ENCODE measurements at places on chromosomes 1 and 21. TPM values are rescaled to one million over a fixed set of nuclear protein-coding genes. Genes with fewer than 3 reads are reported as not detected.

The INSRR gene
- total RNA-seq: 0.14 TPM

The DENND2C gene
- 0.81 TPM for total RNA-seq

The CADM3 gene
- not detected for total RNA-seq

The A3GALT2 gene
- not detected for total RNA-seq

The NDC1 gene
- 44.9 TPM for total RNA-seq

The ITLN2 gene
- not detected for total RNA-seq

DNA sequence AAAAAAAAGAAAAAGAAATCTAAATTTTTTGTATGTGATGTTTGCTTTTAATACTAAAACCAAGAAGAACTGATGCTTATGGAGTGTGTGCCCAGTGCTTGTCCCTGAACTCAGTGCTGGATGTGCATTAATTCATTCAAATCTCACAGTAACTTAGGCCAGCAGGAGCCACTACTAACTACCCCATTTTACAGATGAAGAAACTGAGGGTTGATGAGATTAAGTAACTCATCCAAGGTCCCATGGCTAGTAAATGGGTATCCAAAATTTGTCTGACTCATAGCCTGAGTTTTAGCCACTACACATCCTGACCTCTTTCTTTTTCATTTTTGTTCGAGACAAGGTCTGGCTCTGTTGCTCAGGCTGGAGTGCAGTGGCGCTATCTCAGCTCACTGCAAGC lies 127.9 kb downstream of the CCDC185 start:
- H3K27me3 ChIP-seq: peaks cover 10% of the 10 kb centered on the region
- H3K27ac ChIP-seq: no peak overlapping the region
- DNase-seq: no peak
- no peaks in the 10 kb centered on the region for H3K4me1 ChIP-seq
- no peaks in the 10 kb centered on the region for H3K36me3 ChIP-seq

DNA sequence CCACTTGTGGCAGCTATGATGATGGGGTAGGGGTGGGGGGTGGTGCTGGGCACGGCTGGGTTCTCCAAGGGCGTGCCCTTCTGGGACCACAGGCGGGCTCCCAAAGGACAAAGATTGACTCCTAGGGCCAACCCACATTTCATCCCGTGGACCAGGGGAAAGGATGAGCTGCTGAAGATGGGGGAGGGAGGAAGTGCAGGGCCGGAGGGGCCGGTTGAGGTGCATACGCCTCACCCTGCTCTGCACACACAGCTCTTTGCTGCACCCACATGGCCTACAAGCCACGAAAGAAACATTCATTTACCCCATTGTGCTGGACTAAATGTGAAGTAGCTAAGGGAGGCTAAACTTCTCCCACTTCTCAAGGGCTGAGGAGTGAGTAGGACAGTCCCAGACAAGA lies 34.2 kb upstream of the GNPAT start:
- no peak for DNase-seq
- H3K4me1 ChIP-seq: peaks cover 4% of the 10 kb centered on the region
- no peak overlapping the region for H3K4me3 ChIP-seq

DNA sequence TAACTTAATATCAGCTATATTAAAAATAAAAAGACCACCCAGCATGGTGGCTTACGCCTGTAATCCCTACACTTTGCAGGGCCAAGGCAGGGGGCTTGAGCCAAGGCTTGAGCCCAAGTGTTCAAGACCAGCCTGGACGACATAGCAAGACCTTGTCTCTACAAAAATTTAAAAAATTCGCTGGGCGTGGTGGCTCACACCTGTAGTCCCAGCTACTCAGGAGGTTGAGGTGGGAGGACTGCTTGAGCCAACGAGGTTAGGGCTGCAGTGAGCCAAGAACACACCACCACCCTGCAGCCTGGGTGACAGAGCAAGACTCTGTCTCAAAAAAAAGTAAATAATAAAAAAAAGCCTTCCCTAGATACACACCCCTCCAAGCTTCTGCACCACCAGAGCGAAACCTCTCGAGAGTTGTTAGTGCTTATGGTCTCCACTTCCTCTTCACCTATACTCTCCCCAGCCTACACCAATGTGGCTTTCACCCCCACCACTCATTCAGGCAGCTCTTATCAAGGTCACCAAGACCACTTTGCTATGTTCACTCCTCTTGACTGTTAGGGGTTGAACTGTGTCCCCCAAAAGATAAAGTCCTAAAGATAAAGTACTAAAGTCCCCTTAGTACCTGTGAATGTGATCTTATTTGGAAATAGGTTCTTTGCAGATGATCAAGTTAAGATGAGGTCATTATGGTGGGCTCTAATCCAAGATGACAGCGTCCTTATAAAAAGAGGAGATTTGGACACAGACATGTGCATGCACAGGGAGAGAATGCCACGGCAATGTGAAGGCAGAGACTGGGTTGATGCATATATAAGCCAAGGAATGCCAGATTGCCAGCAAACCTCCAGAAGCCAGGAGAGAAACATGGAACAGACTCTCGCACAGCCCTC lies 6.8 kb upstream of the PPP1R15B start:
- no peaks in the 10 kb centered on the region for H3K27me3 ChIP-seq
- peaks cover 41% of the 10 kb centered on the region for H3K4me1 ChIP-seq
- DNase-seq: no peak
- H3K36me3 ChIP-seq: peaks cover 5% of the 10 kb centered on the region

DNA sequence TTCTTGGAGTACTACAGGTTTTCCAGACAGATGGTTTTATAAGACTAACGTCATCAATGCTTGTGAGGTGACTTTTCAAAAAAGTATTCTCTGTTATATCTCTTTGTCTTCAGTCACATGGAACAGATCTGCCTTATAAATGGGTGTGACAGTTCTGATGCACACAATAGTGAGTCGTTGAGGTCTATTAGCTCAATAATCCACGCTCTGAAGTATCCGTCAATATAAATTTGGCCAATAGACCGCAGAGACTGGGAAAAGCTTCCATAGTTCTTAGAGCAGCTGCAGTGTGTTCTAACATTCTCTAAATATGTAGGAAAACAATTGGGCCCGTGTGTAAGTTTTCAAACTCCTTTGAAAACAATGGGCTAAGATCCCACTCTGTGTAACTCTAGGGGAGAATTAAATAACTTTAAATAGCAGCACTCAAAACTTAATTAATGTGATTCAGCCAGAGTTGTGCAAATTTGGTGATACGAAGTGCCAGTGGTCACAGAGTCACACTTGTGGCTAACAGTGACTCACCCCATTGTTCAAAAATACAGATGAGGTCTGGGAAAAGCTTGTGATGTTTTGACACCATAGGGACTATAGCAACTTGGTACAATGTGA lies 316.0 kb downstream of the LMO4 start:
- no peaks in the 10 kb centered on the region for H3K36me3 ChIP-seq
- DNase-seq: peak; percentile 61
- H3K4me3 ChIP-seq: no peak overlapping the region
- peak overlapping the region; percentile 67 for H3K27ac ChIP-seq

- no peak for DNase-seq
- no peak overlapping the region for H3K4me3 ChIP-seq
- H3K27ac ChIP-seq: no peak overlapping the region
- no peaks in the 10 kb centered on the region for H3K36me3 ChIP-seq
- no peaks in the 10 kb centered on the region for H3K4me1 ChIP-seq
Measured at GRCh38 chr1:36880155-36881067, 153.9 kb downstream of the GRIK3 start.

DNA sequence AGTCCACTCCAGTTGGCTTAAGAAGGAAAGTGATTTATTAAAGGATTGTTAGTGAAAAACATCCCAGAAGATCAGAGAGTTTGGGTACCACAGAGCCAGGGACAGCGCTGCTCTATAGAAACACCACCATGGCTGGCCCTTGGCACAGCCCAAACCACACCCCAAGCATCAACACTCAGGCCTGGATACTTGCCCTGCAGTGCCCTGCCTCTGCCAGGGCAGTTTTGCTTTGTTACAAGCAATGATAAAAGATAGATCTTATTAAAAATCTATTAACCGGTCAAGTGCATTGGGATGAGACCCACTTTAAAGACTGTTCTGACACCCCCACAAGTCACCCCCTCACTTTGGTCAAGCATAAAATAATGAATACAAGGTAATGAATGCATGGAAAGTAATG lies 56.6 kb downstream of the KIF21B start:
- H3K27ac ChIP-seq: no peak overlapping the region
- H3K4me1 ChIP-seq: peaks cover 30% of the 10 kb centered on the region
- no peaks in the 10 kb centered on the region for H3K27me3 ChIP-seq
- H3K4me3 ChIP-seq: no peak overlapping the region
- no peak for DNase-seq
- no peaks in the 10 kb centered on the region for H3K36me3 ChIP-seq

- peaks cover 6% of the 10 kb centered on the region for H3K4me1 ChIP-seq
- H3K27ac ChIP-seq: no peak overlapping the region
- H3K4me3 ChIP-seq: no peak overlapping the region
- peaks cover 9% of the 10 kb centered on the region for H3K27me3 ChIP-seq
Measured at GRCh38 chr1:223153177-223154119, 10.4 kb upstream of the TLR5 start.

GRCh38 chr1:207750631-207751305 lies 1.1 kb upstream of the CD46 start:
- H3K27ac ChIP-seq: peak overlapping the region; percentile 95
- H3K36me3 ChIP-seq: no peaks in the 10 kb centered on the region
- peak overlapping the region; percentile 100 for H3K4me3 ChIP-seq

GRCh38 chr1:50181027-50181663 lies 72.4 kb downstream of the ELAVL4 start:
- peaks cover 25% of the 10 kb centered on the region for H3K27me3 ChIP-seq
- no peaks in the 10 kb centered on the region for H3K4me1 ChIP-seq
- H3K4me3 ChIP-seq: no peak overlapping the region
- H3K36me3 ChIP-seq: no peaks in the 10 kb centered on the region
- no peak overlapping the region for H3K27ac ChIP-seq

- H3K4me3 ChIP-seq: no peak overlapping the region
- H3K27me3 ChIP-seq: no peaks in the 10 kb centered on the region
- no peak for DNase-seq
- H3K4me1 ChIP-seq: no peaks in the 10 kb centered on the region
- no peaks in the 10 kb centered on the region for H3K36me3 ChIP-seq
Measured at GRCh38 chr1:3251807-3252428, 182.9 kb downstream of the PRDM16 start.

DNA sequence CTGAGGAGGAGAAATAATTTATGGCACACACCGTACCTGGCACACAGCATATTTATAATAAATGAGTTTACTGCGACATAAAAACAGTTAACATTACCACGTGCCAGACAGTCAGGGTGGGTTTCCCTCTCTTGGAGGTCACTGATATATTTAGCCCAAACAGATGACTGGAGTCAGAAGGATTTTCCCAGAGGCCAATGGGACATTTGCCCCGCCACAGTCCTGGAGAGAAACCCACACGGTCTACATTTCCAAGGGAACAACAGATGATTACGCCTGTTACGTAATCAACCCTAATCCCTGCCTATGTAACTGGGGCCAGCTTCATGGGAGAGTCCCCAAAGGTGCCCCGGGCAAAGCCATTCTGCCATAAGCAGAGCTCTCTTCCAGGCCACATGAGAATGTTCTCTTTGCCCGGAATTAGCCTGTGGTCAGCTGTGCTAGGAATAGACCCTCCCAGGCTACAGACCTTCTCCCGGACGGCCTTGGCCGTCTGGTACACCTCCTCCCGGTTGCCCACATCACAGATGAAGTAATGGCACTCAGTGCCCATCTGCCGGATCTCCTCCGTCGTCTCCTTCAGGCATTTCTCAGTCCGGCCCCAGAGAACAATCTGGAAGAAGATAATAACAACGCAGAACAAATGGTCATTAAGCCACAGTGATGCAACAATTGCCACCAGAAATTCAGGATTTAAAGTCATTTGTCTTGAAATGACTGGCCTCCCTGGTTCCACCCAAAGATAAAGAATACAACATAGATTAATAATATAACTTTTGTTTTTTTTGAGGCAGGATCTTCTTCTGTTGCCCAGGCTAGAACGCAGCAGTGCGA lies 37.7 kb downstream of the DHRS3 start:
- H3K36me3 ChIP-seq: no peaks in the 10 kb centered on the region
- H3K27ac ChIP-seq: no peak overlapping the region
- DNase-seq: no peak
- H3K4me1 ChIP-seq: peaks cover 16% of the 10 kb centered on the region
- H3K27me3 ChIP-seq: no peaks in the 10 kb centered on the region

GRCh38 chr1:207963427-207964194 lies 52.7 kb upstream of the CD34 start:
- peak overlapping the region; percentile 72 for H3K4me3 ChIP-seq
- DNase-seq: peak; percentile 91
- H3K27me3 ChIP-seq: peaks cover 31% of the 10 kb centered on the region
- H3K4me1 ChIP-seq: peaks cover 9% of the 10 kb centered on the region

DNA sequence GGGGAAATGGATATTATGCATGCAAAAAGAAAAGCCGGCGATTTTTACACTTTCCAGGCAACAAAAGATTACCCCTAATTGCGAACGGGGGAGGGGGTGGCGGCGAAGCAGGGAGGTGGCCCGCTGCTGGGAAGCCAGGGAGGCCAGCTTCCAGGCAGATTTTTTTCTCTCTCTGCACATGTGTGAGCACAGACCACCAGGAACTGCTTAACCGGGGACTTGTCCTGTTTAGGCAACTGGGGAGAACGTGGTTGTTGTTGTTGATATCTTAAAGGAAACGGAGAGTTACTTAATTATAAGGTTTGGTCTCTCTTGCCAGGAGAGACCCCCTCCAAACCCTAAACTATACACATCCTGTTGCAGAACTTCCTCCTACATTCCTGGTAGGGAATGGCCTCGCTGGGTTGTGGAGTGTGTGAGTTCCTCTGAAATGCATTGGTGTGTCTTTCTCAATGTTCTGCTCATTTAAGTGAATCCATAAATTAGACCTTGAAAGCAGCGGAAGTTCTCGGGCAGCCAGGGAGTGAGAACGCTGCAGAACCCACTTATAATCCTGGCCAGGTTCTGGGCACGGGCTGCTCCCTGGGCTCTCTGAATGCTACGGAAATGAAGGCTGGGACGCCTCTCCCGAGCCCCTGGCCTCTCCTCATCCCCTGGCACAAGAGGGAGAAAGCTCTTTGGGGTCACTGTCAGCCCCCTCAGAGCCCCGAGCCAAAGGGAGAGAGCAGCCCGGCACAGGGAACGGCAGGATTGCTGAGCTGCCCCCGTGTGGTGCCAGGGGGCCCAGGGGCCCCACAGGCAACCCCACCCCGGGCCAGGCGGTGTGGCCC lies 250.0 kb downstream of the FOXD2 start:
- no peak for DNase-seq
- H3K36me3 ChIP-seq: no peaks in the 10 kb centered on the region
- H3K4me3 ChIP-seq: no peak overlapping the region
- no peak overlapping the region for H3K27ac ChIP-seq

DNA sequence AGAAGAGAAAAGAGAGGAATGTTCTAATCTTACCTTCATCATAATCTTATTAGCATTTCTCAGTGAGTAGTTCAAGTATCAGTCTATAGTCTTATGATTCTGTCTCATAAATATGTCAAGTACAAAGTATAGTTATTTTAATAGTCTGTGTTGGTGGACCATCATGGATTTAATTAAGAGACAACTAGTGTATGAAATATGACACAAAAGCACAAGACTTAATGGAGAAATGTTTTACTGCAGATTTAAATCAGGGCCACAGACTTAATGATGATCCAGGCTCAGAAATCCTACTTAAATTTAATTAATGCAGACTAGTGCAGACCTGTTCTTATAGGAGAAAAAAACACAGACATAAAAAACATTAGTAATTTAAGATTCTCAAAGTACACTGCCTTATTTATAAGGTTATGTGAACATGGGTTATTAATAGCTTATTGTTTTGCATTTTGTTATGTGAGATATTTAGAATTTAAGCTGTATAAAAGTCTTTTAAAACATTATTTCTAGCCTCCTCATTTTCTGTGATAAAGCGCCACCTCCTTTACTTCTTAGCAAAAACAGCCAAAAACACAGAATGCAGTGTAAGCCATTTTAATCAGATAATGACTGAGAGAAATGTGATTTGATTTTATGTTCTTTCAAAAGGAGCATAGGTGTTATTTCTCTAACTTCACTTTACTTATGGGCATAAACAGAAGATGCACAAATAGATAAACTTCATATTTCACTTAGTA lies 255.0 kb upstream of the SNX7 start:
- DNase-seq: no peak
- no peaks in the 10 kb centered on the region for H3K36me3 ChIP-seq
- peak overlapping the region; percentile 87 for H3K27ac ChIP-seq
- H3K27me3 ChIP-seq: no peaks in the 10 kb centered on the region
